ENCODE measurements at places on chromosomes 2 and 18.
A peak's percentile ranks its signal among the peaks of the same experiment; 100 is the strongest.

DNA sequence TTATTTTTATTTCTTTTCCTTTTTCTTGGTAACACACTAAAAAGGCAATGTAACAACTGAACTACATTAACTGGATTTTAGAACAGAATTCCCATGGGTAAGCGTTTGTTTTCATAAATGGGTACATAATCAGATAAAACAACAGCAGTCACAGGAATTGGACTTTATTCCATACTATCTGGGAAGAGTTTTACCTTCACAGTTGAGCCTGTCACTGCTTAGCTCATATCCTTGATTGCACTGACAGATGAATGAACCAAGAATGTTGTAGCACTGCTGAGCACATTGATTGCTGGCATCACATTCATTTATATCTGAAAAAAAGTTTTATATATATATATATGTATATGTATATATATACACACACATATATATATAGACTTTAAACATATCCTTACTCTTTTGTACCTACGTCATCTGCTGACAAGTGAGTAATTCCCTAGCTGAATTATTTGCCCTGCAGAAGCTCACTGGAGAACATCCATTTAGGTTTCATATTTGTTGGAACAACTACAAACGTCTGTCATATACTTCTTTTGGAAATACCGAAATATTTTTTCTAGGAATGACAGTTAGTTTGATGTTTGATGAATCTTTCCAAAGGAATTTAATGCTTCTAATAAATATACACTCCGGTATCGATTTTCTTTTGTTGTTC is 47.0 kb downstream of the EFEMP1 start:
- DNase-seq: no peak

GRCh38 chr2:15557887-15558311 is 3.2 kb downstream of the NBAS start:
- DNase-seq: no peak

DNA sequence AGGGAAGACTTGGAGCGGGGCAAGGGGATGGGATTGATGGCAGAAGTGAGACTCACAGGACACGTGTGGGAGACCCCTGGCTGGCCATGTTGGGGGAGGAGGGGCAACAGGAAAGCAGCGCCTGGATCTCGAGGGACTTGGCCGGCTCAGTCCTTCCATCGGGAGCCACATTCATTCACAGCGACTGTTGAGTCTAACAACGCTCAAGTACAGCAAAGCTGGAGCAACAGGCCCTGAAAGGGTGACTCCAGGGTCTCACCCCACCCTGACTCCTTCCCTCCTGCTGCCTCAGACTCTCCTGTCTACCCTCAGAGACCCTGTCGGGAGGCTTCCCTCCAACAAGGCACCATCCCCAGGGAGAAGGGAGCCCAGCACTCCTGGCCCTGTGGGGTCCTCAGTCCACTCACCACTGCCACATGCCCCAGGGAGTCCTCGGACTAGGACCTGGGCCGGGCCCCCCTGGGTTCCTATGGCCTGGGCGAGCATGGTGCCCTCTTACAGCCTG is 14.8 kb upstream of the ALPI start:
- no peak for DNase-seq

GRCh38 chr18:23922939-23923338 is 91.6 kb upstream of the TTC39C start:
- DNase-seq: no peak

DNA sequence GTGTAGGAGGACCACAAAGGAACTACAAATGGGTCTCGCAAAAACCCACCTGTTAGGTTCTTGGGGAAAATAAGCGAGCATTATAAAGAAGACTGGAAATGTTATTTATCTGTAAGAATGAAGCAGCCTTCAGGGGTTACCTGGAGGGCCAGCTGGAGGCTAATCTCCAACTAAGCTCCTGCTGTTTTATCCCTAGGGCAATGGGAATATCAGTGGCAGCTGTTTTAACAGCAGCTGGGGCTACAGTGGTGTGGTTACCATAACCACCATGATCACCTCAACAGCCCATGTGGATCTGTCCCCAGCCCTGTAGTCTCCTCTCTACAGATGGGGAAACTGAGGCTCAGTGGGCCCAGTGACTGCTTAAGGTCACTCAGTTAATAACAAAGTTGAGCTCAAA is 108.1 kb downstream of the FTCDNL1 start:
- DNase-seq: no peak

- DNase-seq: no peak
Measured at GRCh38 chr2:182852090-182852489, 14.3 kb downstream of the FRZB start.

GRCh38 chr2:72148837-72149555 is 1.3 kb upstream of the CYP26B1 start:
- no peak for DNase-seq

DNA sequence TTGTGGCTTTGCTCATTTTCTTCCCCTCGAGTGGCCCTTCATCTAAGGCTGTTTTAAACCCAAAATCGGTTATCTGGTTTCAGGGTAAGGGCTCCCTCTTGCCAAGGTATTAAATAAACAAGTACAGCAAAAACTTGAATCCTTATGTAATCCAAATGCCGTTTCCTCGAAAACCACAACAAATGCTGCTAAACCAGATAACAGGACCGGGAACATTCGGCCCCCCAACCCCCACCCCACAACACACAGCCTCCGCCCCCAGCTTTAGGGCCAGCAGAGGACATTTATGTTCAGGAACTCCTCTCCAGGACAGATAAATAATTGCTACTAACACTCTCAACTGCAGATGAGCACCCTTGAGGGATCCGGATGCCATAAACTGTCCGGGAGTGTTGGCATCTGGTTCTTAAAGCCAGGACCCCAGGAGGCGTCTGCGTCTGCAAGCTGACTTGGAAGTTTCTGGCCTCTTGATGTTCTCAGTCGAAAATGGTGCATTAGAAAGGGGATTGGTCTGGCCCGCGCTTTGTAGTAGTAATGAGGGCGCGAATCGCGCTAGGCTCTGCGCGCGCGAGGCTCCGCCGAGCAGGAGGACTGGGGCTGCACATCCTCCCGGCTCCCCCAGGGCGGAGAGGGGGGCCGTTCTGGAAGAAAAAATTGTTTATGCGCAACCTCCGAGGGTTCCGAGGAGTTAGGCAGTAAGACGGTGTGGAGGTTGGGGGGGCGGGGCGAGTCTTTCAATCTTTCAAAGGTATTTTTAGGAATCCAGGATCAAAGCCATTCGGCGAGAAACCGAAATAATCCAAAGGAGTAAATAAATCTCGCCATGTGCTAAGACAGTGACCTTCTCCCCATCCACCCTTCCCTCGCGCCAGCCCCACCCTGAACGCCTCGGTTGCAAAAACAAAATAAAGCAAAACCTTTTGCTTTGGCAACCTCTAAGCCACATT is 3.9 kb upstream of the ID2 start:
- DNase-seq: peak; percentile 45

DNA sequence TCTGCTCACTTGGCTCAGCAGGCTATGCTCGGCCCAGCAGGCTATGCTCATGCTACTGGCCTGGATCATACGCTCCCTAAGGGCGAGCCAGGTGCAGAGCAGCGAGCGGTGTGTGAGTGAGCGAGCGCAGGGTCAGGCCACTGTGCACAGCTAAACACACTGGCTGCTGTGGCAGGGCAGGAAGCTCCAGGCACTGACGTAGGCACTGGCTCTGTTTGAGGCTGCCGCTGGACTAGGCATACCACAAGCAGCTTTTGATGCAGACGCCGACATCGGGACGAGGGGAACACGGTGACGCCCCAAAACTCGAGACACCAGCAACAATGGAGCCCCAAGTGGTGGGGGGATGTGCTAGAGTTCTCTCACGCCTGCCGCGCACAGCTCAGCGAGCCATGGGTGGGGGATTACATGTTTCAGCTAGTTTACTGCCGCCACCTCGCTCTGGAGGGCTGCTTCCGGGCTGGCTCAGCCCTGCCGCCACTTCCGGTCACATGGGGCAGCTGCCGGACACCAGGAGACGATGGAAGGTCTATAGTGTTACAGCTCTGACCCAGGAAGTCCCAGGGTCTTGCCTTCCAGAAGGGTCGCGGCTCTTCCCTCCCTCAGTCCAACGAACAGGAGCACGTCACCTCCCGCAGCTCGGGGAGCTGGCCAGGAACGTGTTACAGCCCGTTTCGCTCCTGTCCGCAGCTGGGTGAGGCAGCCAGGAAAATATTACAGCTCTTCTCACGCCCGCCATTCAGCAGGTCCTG is 1176.9 kb upstream of the LRRTM1 start:
- DNase-seq: no peak

- DNase-seq: no peak
Measured at GRCh38 chr2:210288408-210288807, 26.6 kb downstream of the MYL1 start.

GRCh38 chr2:98446850-98447249 is 2.2 kb downstream of the INPP4A start:
- DNase-seq: no peak

GRCh38 chr18:31398191-31398590 is 21.6 kb downstream of the DSG4 start:
- no peak for DNase-seq

GRCh38 chr2:18304849-18305248 is 255.6 kb downstream of the RDH14 start:
- DNase-seq: no peak

GRCh38 chr2:189465478-189465877 is 24.2 kb downstream of the WDR75 start:
- no peak for DNase-seq

GRCh38 chr2:10258726-10259125 is 44.0 kb upstream of the HPCAL1 start:
- no peak for DNase-seq

DNA sequence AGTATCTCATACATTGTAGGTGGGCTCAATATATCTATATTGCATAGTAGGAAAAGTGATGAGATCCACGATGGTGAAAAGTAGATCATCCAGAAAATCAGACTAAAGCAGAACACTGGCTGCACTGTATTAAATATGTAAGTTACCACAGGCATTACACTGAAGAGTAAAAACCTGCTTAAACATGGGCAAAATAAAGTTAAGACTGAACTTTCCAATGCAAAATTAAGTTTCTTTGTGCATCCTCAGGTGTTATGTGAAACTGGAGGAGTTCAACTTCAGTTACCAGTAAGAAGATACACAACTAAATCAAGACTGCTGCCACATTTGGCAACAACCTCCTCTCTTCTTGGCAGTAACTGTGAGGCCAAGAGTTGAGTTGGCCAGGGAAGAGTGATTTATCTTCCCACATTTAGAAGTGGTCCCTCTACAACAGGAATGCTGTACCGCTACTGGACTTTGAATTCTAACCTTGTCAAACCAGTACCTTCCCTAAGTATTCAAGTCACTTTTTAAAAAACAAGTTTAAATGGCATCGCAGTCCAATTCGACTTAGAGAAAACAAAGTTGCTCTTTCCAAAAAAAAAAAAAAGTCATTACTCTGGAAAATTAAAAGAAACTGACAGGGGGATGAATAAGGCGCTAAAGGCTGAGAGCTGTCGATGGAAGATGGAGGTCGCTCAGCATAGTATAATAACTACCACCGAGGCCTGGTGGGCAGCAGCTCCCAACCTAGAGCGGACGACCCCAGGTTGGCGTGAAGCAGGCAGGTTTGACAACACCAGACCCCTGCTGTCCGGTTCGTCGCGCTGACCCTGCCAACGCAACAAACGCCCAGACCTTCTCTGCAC is 1.1 kb downstream of the MAP4K3 start:
- DNase-seq: peak; percentile 22

- DNase-seq: no peak
Measured at GRCh38 chr2:39837856-39838453, 58.9 kb upstream of the THUMPD2 start.

DNA sequence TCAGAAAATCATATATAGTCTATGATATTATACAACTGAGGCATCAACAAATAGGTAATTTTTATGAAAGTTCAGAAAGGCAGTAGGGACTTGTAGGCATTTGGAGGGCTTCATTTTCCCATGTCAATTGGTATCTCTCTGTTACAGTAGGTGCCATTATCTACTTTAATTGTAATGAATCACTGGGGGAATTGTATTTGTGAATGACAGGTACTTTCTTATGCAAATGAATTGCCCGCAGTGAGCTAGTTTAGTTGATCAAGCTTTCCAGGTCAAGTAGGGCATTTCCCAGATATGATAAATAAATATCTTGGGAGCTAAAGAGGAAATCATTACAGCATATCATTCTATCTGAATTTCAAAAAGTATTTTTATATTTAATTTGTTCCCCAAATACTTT is 1116.3 kb downstream of the DPP10 start:
- DNase-seq: no peak

GRCh38 chr2:39620067-39620466 is 45.6 kb upstream of the TMEM178A start:
- no peak for DNase-seq

- no peak for DNase-seq
Measured at GRCh38 chr2:188527141-188527540, 235.5 kb downstream of the GULP1 start.

DNA sequence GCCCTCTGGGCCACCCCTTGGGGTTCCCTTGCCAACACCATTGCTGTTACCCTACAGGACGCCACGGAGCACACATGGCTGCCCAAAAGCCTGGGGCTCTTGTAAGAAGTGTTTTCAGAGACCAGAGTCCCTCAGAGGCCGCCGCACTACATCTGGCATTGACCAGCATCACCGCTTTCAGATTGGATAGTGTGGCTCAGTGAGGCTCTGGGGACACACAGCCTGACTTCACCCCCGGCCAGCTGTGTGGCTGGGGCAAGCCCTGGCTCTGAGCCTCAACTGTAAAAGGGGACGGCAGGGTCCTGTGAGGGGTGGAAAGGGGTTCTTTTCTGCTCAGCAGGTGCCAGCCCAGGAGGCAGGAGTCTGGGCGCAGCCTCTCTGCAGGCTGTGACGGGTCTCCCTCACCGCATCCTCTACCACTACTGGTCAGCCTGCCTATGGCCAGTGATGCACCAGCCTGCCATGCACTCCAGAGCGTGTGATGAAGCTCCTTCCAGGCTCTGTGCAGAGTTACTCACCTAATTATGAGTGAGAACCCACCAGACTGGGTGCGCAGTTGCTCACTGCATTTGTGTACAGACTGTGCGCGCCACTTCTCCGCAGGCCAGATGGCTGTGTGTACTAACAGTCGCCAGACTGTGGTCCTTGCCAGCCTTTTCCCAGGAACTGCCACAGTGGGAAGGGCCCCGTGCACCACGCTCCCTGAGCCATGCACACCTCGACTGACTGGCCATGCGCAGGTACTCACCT is 10.7 kb upstream of the OTOF start:
- DNase-seq: no peak

DNA sequence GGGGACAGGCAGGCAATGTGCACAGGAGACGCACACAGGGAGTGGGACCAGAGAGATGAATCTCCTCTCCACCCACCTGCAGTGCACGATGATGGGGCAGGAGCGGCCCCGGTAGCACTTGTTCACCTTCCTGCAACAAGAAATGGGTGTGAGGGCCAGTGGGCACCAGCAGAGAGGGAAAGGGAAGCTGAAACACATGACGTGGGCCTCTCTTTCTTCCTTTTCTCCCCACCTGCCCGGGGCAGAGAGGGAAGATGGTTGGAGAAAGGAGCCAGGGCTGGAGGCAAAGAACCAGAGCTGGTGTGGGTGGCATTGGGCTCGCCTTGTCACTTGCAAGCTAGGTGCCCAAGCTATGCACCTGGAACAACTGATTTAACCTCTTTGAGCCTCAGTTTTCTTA is 12.2 kb downstream of the DNAJB2 start:
- no peak for DNase-seq

- DNase-seq: peak; percentile 11
Measured at GRCh38 chr2:181305301-181306123, 151.7 kb upstream of the ITGA4 start.

- DNase-seq: no peak
Measured at GRCh38 chr2:55947752-55948151, 24.2 kb upstream of the EFEMP1 start.

- no peak for DNase-seq
Measured at GRCh38 chr18:70425236-70425635, 136.4 kb downstream of the SOCS6 start.

GRCh38 chr18:26383454-26384270 is 157.4 kb downstream of the TAF4B start:
- DNase-seq: no peak

GRCh38 chr2:218959141-218959731 is at the start of gene CDK5R2:
CDK5R2 (plus strand) TSS chr2:218959666; CDS start chr2:218959821, 155 bp downstream.
- peak; percentile 98 for DNase-seq
